ENCODE measurements at places on chromosomes 7 and 10.

- DNase-seq: no peak
Measured at GRCh38 chr10:30803058-30803457, 173.5 kb upstream of the LYZL2 start.

DNA sequence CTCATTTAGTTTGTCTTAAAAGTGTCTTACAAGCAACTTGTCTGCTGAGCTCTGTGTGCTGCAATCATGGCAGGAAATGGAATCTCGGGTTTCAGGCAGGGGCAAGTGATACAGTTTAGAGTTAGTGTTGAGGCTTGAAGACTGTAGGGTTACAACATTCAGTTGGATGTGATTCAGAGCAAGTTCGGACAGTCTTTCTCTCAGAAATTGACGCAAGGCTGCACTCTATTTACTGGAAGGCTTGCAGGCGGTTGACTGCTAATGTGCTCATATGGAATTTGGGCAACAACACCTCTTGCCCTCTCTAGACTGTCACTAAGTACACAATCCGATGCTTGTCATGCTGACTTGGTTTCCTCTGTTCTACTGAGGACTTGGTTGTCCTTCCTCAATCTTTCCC, 161.7 kb upstream of the BMPER start:
- DNase-seq: no peak

DNA sequence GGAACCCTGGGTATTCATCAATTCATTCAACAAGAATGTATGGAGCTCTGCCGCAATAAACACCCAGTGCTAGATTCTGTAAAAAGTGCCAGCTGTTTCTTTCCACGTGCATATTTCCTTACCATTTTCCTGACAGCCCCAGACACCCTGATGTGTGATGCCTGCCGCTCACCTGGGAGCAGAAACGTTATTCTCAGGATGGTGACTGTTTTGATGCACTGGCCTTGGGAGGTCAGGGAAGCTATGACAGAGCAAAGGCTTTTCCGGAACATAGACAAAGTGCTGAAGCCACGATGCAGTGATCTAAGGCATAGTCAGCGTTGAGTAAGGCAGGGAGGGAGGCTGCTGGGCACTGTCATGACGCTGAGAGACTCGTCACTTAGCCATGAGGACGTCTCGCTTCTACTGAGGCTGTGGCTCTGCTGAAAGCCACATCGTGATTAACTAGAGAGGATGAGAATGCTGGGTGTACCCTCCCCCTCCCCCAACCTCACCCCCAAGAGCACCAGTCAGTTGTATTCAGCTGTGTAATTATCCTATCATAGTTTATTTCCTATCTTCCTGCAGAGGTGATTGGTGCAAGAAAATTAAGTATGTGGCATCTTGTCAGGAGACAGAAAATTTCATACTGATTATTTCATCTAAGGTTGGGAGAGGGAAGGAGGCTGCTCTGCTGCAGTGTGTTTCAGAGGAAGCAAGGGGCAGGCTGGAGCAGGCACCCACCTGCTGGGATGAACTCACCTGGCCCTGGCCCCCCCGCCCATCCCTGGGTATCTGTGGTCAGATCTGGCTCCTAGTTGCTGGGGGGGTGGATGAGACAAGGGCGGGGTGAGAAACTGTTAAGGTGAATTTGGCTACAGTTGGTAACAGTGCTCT, 48.8 kb upstream of the SMNDC1 start:
- DNase-seq: no peak

DNA sequence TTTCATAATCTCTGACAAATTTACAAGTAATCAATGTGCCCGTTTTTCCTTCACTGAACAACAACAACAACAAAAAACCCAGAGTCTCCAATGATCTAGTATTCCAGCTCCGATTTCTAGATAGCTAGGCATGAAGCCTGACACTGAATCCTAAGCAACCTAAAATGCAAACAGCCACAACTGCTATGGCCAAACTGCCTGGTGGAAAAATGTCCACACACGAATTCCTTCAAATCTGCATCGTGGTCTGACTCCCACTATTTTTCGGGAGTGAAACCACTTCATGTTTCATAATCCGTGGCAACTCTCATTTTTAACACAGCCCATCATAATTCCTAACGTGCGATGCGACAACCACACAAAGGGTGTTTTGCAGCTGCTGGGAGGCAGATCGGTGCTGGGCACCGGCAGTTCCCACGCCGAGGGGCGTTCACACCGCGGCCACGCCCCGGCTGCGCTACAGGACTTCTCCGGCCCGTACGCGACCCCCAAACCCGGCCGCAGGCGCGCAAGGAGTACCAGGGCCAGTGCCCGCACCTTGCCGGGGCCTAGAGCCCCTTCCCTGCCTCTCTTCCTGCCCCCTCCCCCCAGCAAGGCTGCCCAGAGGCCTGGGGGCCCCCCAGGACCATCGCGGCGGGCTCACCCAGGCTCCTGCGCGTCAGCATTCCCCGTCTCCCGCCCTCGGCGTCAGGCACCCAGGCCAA, 814 bp downstream of the RUFY2 start:
- DNase-seq: peak; percentile 2

GRCh38 chr7:42479452-42479815, 242.4 kb upstream of the GLI3 start:
- DNase-seq: no peak

- DNase-seq: no peak
Measured at GRCh38 chr10:48749254-48749787, 64.6 kb downstream of the WDFY4 start.

GRCh38 chr7:156656598-156656997, 16.0 kb downstream of the RNF32 start:
- DNase-seq: no peak

GRCh38 chr10:76291175-76291574, 859.8 kb downstream of the LRMDA start:
- DNase-seq: no peak

DNA sequence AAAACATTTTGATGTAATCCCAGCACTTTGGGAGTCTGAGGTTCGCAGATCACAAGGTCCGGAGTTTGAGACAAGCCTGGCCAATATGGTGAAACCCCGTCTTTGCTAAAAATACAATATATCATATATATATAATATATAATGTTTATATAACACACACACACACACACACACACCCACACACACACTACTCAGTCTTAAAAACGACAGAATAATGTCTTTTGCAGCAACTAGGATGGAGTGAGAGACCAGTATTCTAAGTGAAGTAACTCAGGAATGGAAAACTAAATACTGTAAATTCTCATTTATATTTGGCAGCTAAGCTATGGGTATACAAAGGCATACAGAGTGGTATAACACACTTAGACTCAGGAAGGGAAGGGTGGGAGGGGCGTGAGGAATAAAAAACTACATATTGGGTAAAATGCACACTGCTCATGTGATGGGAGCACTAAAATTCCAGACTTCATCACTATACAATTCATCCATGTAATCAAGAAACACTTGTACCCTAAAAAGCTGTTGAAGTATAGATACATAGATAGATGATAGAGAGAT, 231.2 kb upstream of the SEMA3A start:
- DNase-seq: no peak

- DNase-seq: no peak
Measured at GRCh38 chr10:7436490-7437100, 25.8 kb upstream of the SFMBT2 start.

DNA sequence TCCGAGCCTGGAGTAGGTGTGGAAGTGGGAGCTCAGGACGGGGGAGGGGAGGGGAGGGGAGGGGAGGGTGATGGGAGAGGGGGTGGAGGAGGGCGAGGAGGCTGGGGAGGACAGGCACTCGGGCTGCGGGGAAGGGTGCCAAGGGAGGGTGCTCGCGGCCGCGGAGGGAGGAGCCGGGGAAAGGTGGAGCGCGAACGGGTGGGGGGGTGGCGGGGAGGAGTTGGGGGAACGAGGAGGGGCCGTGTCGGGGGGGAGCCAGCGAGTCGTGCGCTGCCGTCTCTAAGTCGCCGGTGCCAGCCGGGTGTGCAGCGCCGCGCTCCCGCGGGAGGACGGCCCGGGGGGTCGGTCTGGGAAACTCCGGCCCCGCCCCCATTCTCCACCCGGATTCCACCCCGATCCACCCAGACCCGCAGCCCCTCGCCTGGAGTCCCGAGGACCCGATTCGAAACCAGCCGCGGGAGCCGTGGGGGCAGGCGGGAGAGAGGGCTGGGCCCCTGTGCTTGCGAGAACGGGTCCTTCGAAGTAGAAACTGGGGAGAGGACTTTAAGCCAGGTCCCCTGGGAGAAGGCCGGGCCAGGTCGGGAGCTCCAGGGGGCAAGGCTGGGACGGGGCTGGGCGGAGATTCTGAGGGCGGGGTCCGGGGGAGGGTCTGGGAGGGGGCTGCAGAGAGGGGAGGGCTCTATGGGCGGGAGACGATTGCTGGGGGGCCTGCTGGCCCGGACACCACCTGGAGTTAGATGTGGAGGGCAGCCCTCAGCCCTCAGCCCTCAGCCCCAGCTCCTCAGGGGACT, at the start of gene ZNF467:
TSS of gene ZNF467 (minus strand) at position 143 of the 791 bp plus-strand sequence. CDS start 2,556 bp downstream, outside the sequence.
- DNase-seq: peak; percentile 29

DNA sequence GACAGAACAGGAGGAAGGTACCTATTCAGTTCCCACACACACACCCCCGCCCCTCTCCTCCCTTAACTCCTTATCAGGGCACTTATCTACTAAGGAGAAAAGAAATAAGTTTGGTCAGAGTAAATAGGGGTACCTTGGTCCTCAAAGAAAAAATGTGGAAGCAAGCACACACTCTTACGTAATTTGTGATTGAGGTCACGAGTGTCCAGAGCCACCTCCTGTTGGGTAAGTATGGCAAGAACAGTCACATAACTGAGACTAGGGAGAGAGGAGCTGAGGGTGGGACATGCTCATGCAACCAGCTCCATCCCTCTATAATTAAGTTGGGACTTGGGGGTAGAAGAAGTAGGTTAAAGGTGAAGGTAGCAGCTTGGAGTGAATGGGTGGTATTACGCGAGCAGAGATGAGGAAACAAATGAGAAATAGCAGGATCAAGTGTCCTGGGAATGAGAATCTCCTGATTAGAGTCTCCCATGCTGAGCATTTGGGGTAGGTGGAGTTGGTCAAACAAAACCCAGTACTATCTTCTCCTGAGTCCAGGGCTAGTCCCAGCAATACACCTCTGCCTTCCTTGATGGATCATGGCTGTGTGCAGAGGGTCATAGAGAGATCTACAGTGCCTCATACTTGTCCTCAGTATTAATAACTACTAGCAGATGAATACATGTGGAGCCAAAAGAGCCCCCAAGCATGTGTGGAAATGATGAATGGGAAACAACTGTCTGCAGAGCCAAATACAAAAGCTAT, 77.1 kb downstream of the GSAP start:
- DNase-seq: no peak

- DNase-seq: no peak
Measured at GRCh38 chr10:89651205-89651915, 6.3 kb upstream of the PANK1 start.

GRCh38 chr7:139568813-139569490, 45.5 kb downstream of the CLEC2L start:
- DNase-seq: no peak

GRCh38 chr7:155945670-155946325, 133.5 kb upstream of the SHH start:
- no peak for DNase-seq

DNA sequence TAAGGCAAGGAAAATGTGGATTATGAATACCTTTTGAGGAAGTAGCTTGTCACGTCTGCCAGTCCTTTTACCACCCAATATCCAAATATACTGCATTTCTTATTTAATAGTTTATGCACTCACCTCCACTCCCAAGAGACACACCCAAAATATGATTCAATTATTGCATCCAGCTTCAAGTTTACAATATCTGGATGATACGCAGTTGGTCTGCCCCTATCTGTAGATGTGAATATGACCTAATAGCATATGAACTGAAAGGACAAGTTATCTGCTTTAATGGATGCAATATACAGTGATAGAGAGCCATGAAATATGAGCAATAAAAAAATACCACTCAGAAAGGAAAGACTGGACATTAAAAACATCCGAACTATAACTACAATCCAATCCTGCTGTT, 159.4 kb upstream of the MAGI2 start:
- DNase-seq: no peak

- DNase-seq: no peak
Measured at GRCh38 chr7:49520951-49521350, 252.5 kb upstream of the VWC2 start.

GRCh38 chr7:131602994-131603372, 46.6 kb upstream of the PODXL start:
- DNase-seq: peak; percentile 61

- peak; percentile 1 for DNase-seq
Measured at GRCh38 chr7:136687693-136688322, 180.6 kb upstream of the CHRM2 start.

DNA sequence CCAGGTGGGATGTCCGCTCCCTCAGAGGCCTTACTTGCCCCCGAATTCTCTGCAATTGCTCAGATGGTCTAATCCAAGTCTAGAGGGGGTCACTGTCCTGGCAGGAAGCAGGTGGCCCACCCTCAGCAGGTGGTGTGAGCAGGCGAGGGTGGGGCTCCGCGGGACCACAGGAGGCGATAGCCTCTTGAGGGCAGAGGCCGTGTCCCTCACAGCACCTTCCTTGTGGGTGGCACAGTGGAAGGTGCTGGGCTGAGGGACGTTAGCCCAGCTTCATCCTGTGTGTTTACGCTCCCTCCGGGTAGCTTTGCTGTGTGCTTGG, 38.3 kb upstream of the INPP5A start:
- no peak for DNase-seq

DNA sequence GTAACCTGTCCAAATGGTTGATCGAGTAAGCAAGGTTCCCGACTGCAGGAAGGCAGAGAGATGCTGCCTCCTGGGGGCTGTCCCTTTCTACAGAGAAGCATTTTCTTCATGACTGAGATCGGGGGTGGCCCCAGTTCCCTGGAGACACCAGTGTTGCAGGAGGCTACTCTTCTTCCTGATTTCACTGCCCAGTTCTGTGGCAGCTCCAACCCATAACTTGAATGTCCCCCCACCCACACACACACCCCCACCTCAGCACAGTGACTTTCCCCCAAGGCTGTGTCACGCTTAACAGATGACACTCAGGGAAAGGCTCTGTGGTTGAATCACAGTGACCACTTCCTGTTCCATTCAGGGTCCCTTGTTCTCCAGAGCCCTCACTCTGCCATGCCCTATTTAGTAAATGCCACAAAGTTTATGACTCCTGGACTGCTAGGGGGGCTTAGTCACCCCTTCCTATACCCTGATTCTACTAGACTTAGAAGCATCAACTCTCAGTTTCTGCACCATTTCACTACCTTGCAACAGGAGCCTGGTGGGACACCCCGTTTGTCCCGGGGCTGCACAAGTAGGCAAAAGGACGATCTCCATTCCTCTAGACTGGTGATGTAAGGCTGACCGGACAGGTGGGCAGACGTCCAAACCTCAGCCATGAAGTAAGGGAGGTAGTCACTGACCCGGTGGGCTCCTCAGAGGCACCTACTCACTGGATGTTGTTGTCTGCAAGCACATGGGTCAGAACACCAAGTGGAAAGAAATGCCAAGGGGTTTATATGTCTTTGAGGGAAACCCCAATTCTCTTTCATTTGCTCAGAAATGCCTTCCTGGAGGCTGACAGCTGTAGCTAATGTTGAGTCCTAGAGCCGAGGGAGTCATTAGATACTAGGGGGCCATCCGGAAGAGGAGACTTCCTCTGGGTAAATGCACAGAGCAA, 31.3 kb upstream of the SMC3 start:
- DNase-seq: no peak

DNA sequence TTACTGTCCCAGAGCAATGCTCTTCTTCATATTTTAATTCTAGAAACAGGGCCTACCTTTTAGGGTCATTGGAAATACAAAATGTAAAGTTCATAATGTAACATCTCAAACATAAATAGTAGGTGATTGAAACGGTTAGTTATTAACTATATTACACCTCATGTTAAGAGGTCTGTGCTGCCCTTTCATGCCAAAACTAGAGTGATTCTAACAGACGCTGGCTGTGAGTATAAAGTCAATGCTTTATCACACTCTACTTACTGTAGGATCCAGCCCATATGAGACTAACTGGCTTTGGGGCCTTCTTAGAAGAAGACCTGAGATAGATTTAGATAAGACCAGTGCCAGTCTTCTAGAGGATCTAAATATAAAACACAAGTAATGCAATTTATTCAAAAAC, 966.1 kb upstream of the SORCS1 start:
- no peak for DNase-seq
